ENCODE measurements at places on chromosomes 1 and 21.
A peak's percentile ranks its signal among the peaks of the same experiment; 100 is the strongest.

DNA sequence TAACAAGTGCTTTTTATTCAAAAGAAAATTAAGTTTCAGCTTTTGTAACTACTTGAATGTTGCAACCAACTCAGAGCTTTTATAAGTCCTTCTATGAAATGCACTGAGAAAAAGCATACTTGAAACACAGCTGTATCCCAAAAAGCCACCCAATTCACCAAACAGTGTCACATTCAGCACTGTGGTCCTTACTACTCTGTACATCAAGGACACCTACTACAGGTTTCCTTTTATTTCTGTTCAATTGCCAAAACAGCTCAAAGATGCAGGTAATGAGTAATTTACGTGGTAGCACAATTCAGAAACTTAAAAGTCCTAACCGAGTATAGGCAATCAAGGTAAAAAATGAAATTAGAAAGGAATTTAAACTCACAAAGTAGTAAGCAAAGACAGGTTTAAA lies 2.5 kb downstream of the EIF4G3 start:
- H3K36me3 ChIP-seq, result peaks cover 22% of the 10 kb centered on the region
- no peak for DNase-seq
- peak overlapping the region; percentile 97 for H3K4me3 ChIP-seq
- H3K27ac ChIP-seq, result no peak overlapping the region
- H3K4me1 ChIP-seq, result peaks cover 18% of the 10 kb centered on the region

GRCh38 chr1:94974241-94974640 lies 47.3 kb upstream of the CNN3 start:
- peaks cover 3% of the 10 kb centered on the region for H3K4me1 ChIP-seq
- no peak overlapping the region for H3K4me3 ChIP-seq
- H3K27me3 ChIP-seq, result peaks cover 4% of the 10 kb centered on the region
- H3K27ac ChIP-seq, result no peak overlapping the region
- peaks cover 2% of the 10 kb centered on the region for H3K36me3 ChIP-seq
- DNase-seq, result no peak

DNA sequence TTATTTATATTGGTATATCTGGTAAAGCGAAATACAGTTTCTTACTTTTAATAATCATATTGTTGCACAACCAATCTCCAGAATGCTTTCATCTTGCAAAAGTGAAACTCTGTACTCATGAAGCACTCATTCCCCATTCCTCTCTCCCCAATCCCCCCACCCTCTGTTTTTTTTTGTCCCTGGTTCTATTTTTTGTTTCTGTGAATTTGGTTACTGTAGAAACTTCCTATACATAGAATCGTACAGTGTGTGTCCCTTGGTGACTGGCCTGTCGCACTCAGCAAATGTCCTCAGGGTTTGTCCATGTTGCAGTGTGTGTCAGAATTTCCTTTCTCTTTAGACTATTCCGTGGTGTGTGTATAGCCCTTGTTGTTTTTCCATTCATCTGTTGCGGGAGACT lies 7.9 kb upstream of the NLRP3 start:
- H3K36me3 ChIP-seq, result peaks cover 3% of the 10 kb centered on the region
- H3K4me1 ChIP-seq, result peaks cover 35% of the 10 kb centered on the region
- H3K4me3 ChIP-seq, result peak overlapping the region; percentile 78
- no peaks in the 10 kb centered on the region for H3K27me3 ChIP-seq

DNA sequence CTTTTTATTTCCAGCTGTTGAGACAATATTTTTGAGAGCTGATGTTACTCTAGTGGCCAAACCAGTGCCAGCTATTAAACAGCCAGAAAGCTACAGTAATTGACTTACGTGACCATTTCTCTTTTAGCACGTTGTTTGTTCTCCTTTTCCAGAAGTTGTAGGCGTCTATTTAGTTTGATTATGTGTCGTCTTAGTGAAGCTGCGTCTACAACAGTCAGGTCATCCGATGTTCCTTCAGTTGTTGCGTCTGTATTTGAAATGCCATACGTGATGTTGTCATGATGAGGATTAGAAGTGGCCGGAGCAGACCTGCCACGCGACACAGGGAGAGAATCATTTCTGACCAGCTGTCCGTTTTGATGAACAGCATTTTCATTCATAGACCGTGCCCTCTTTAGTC lies 38.2 kb downstream of the TMEM51 start:
- H3K27ac ChIP-seq, result no peak overlapping the region
- DNase-seq, result no peak
- H3K36me3 ChIP-seq, result no peaks in the 10 kb centered on the region

DNA sequence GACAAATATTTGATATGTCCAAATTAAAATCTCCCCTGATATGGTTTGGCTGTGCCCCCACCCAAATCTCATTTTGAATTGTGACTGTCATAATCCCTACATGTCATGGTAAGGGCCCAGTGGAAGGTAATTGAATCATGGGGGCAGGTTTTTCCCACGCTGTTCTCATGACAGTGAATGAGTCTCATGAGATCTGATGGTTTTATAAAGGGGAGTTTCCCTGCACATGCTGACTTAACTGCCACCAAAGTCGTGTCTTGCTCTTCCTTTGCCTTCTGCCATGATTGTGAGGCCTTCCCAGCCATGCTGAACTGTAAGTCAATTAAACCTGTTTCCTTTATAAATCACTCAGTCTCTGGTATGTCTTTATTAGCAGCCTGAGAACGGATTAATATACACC lies 207.0 kb downstream of the BARHL2 start:
- no peaks in the 10 kb centered on the region for H3K36me3 ChIP-seq
- H3K27ac ChIP-seq, result no peak overlapping the region
- H3K4me3 ChIP-seq, result no peak overlapping the region
- H3K27me3 ChIP-seq, result peaks cover 15% of the 10 kb centered on the region
- H3K4me1 ChIP-seq, result no peaks in the 10 kb centered on the region

DNA sequence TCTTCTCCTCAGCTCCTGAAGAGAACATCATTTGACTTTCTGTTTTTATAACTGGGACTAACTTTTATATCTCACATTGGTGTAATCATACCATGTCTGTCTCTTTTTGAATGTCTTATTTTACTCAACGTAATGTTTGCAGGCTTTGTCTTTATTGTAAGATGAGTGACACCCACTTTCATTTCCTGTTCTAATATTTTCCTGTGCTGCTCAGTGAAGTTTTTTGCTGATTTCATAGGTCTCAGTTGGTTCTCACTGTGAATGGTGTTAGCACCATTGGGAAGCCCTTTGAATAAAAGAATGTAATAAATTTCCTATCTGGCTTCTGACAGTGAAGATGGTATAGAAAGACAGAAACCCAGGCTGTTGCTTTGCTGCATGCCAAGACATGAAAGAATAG lies 84.0 kb downstream of the RAVER2 start:
- no peaks in the 10 kb centered on the region for H3K27me3 ChIP-seq
- H3K36me3 ChIP-seq, result peaks cover 31% of the 10 kb centered on the region
- DNase-seq, result no peak
- peak overlapping the region; percentile 87 for H3K27ac ChIP-seq
- H3K4me1 ChIP-seq, result peaks cover 30% of the 10 kb centered on the region
- peak overlapping the region; percentile 47 for H3K4me3 ChIP-seq

All from effector memory CD8-positive, alpha-beta T cell (primary cell).